ENCODE measurements at places on chromosomes 12 and 14.

- no peak for DNase-seq
These were observed 38.2 kb upstream of the FAM222A start for GRCh38 chr12:109675411-109675810.

GRCh38 chr14:84770030-84770429, 759.9 kb upstream of the FLRT2 start:
- DNase-seq: no peak

DNA sequence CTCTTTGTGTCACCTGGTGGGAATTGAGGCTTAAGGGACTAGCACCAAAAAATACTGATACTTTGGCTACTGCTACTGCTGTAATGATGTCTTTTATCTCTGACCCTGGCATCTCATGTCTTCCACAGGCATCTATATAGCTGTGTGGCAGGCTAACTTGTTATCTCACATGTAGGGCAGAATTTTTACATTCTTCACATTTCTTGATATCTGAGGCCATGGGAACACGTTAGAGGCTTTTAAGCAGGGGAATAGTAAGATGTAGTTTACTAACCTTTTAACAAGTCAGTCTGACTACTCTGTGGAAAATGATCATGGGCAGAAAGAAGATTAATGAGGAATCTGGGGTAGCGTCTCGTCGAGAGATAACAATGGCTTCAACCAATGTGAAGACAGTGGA, 498.4 kb downstream of the PCNX1 start:
- DNase-seq: no peak

DNA sequence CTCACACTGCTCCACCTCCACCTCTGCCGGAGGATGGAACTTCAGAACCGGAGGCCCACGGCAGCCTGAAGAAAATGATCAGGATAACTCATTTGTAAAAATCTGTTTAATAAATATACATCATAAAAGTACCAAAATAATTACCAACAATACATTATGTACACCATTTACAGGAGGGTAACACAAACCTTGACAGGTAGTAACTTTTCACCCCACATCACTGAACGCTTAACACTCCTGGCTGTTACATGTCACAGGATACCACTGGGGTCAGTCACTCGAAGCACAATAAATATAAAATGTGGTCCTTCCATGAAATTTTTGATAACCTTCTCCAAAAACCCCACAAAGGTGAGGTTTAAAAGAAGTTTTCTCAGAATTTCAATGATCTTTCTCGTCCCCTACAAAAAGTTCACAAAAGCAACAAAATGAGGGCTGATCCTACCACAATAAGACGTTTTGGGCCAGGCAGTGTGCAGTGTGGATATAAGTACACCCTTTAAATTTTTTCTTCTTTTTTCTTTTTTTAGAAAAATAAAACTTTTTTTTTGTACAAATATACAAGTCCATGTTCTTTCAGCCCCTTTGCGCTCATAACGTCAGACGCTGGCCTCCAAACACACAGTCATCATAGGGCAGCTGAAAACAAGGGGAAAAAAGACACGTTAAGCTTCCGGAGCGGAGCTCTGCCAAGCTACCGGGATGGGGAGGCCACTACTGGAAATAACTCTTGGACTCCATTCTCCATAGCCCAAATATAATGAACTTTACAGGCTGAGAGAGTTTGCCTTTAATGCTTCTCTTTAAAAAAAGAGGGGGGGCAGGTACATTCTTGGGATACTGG, 2.9 kb downstream of the NFKBIA start:
- no peak for DNase-seq

- no peak for DNase-seq
These were observed 12.7 kb upstream of the USP15 start for GRCh38 chr12:62247281-62248045.

DNA sequence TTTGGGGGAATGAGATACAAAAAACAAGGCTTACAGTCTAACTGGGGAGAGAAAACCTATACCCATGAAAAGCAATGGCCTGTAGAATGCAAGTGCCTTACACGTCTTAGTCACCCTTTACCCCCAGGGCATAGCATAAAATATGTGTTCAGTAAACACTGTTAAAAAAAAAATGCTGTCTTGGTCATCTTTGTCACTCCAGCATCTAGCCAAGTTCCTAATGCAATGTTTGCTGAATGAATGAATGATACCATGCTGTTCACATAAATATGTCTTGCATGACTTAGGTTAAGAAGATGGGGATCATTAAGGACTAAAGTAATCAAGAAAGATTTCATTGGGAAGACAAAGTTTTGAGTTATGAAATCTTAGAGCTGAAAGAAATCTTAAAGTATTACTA, 38.5 kb downstream of the PPP2R5E start:
- no peak for DNase-seq
